ENCODE measurements at places on chromosomes 11 and 22.
A peak's percentile ranks its signal among the peaks of the same experiment; 100 is the strongest.

DNA sequence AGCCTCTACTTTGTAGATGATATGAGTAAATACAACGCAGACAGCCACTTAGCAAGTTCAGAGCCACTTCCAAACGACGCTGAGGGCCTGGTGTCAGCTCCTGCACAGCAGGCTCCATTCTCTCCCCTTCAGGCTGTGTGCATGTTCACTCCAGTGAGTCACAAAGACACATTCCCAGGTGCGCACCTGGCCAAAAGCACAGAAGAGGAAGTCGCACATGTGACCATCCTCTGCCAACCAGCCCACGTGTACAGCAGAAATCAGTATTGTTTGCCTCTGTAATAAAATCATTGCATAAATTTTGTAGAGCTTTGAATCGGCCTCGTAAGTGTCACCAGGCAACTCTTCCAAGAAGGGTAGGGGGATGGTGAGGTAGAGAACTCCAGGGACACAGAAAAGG lies 19.5 kb upstream of the TPH1 start:
- no peak for DNase-seq

DNA sequence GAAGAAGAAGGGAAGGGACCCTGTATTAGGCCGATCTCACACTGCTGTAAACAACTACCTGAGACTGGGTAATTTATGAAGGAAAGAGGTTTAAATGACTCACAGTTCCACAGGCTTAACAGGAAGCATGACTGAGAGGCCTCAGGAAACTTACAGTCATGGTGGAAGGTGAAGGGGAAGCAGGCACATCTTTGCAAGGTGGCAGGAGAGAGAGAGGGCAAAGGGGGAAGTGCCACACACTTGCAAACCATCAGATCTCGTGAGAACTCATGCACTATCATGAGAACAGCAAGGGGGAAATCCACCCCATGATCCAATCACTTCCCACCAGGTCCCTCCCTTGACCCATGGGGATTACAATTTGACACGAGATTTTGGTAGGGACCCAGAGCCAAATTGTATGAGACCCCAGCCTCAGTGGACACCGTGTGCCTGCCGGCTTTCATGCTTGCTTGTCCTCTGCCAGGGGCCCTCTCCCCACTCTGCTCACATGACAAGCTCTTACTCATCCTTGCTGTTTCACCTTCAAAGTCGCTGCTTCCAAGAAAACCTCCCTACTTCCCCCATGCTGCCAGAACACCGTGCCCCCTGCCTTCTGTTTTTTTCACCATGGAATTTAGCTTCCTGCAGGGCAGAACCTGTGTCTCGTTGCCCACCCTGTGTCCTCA lies 23.3 kb upstream of the PPFIA1 start:
- DNase-seq, result no peak

- no peak for DNase-seq
These were observed 19.8 kb downstream of the RRP8 start for GRCh38 chr11:6583584-6583983.

DNA sequence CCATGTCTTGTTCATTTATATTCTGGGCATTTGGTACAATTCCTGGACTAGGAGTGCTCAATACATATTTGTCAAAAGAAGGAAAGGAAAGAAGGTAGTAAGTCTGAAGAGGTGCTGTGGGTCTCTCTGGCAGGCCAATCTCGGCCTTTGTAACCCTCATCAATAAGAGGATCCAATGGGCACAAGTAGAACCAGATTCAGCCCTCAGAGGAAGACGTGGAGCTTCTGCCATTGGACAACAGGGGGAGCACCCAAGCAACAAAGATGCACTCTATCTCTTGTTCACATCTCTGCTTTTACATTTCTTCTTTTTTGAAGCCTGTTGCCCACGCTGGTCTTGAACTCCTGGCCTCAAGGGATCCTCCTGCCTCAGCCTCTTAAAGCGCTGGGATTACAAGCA lies 2.2 kb upstream of the VPS11 start:
- DNase-seq, result peak; percentile 53

- DNase-seq, result no peak
These were observed 2.8 kb downstream of the RIC8A start for GRCh38 chr11:210122-210802.

DNA sequence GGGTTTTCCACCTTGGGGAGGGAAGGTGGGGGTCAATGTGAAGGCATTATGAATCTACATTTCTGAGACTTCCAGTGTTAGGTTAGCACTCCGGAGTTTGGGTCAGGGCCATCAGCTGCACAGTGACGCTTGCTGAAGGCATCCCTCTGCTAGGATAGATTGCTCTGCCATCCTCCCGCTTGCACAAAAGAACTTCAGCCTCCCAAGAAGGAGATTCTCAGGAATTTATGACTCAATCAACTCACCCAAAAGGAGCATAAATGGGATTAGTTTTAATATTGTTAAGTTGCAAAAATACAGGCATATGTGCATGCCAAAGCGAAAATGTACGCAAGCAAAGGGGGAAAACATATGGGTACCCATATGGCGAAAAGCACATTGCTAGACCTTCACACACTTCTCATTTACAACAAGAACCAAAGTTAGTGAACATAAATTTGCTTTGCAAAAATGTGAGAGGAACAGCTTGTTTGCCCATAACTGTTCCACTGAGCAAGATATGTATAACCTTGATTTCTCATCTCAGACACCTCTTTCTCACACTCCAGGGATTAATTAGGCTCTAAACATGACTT lies 1013.0 kb downstream of the OPCML start:
- no peak for DNase-seq

GRCh38 chr11:98243897-98244296 lies 776.9 kb upstream of the CNTN5 start:
- no peak for DNase-seq

DNA sequence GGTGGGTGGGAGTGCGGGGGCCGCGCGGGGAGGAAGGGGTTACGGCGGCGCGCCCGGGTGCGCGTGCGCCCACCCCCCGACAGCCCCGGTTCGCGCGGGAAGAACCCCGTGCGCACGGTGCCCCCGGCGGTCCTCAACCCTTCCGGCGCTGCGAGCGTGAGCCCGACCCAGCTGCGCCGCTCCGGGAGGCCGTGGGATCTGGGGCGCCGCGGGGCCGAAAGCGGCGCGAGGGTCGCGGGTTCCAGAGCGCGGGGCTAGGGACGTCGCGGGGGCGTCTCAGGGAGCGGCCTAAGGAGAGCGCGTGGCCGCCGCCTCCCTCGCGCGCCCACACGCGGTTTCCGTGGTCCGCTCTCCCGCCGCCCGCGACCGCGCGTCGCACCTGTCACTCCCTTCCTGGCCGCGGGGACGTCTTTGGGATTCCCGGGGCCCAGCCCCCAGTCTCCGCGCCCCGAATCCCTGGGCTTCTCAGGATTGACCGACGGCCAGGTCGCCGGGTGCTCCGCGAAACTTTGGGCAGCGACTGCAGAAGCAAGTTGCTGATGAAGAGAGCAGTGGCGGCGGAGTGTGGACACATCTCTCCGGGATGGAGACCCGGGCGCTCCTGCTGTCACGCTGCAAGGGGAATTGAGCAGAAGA lies 582 bp downstream of the SREBF2 start:
- DNase-seq, result peak; percentile 53

DNA sequence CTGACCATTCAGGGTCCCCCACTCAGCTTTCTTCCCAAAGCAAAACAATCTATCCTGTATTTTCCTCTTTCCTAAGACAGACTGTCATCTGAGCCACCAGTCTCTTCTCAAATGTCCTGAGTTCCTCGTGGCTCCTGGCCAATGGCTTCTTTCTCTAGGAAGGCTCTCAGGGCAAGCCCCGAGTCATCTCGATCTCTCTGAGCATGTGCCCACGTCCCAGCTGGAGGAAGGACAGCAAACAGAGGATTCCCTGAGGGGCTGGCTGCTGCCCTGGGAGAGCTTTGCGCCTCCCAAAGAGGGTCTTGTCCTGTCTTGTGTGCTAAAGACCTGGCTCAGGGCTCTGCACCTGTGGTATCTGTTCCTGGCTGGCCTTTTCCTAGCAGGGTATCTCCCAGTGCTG lies 8.3 kb downstream of the SLC37A2 start:
- DNase-seq, result no peak

GRCh38 chr11:83034673-83035014 lies 37.1 kb downstream of the RAB30 start:
- no peak for DNase-seq

GRCh38 chr11:125787827-125788226 lies at the start of gene PATE3:
TSS of gene PATE3 (plus strand) at chr11:125788127. CDS start at chr11:125788152, 25 bp downstream.
- no peak for DNase-seq

DNA sequence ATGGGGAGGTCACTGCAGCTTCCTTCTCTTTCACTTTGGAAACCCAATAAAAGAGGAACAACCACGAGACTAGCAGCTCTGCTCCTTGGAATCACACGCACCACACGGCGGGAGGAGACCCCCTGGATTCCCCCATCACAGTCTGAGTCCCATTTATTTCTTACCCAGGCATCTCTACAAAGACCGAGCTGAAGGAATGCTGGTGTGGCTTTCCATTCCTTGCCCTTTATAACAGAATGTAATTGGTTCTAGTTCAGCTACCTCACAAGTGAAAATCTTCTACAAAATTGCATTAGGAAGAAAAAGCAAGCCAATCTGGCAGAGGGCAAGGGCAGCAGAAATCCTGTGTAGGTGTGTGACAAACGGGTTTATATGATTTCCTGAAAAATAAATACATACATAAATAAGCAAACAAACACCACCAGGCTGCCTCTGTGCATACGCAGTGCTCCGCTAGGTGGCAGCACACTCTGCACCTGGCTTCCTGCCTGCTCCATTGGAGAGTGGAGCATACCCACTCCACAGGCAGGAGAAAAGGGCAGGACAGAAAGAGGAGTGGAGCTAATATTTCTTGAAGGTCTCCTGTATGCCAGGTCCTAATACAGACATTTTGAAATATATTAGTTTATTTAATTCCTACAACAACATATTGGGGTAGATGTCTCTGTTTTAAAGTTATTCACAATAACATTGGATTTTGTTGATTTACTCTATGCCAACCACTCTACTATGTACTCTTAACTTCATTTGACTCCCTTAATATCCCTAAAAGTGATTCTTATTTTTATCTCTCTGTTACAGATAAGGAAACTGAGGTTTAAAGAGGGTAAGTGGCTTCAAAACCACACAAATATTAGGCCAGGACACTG lies 673.1 kb downstream of the KCNA4 start:
- peak; percentile 13 for DNase-seq

GRCh38 chr11:3002871-3003270 lies 10.7 kb upstream of the NAP1L4 start:
- DNase-seq, result no peak

GRCh38 chr11:109264128-109264527 lies 157.9 kb upstream of the C11orf87 start:
- no peak for DNase-seq

GRCh38 chr11:86947541-86947940 lies 7.7 kb downstream of the FZD4 start:
- DNase-seq, result no peak

GRCh38 chr11:36107547-36107946 lies 163.7 kb downstream of the LDLRAD3 start:
- DNase-seq, result no peak

GRCh38 chr22:20229916-20230775 lies 38.0 kb downstream of the RTN4R start:
- DNase-seq, result no peak

DNA sequence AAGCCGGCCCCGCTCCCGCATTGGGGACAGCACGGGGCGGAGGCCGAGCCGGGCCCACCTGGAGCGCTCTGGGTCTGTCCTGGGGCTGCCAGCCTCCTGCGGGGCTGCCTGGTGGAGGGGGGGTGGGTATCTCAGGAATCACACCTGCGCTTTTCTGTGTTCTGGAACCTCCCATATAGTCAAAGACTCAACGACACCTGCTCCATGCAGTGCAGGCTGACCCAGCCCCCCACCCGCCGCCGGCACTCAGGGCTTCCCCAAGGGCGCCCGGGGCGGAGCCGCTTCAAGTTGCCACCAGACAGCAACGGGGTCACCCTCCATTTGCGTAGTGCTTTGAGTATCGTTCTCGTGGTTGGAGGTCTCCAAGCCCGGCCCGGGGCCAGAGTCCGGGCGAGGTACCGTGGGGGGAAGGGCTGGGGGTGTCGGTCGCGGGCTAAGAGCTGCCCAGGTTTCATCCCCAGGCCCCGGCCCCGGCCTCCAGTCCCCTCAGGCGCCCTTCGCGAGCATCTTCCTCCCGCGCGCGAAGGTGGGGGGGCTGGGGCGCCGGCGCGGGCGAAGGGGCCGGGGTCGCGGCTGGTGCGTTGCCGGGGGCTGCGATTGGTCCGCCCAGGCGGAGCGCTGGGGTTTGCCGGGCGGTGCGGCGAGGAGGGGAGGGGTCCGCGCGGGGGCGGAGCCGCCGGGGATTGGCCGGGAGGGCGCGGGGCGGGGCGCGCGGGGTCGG lies 6.6 kb downstream of the TSPAN4 start:
- no peak for DNase-seq

DNA sequence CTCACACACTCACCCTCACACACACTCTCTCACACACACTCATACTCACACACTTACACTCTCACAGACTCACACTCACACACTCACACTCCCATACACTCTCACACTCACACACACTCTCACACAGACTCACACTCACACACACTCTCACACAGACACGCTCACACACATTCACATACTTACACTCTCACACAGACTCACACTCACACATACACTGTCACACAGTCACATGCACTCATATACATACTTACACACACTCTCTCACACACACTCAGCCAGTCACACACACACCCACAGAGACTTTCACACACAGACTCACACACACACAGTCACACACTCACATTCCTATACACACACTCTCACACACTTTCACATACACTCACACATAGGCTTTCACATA lies 1478.8 kb downstream of the BRD1 start:
- no peak for DNase-seq

DNA sequence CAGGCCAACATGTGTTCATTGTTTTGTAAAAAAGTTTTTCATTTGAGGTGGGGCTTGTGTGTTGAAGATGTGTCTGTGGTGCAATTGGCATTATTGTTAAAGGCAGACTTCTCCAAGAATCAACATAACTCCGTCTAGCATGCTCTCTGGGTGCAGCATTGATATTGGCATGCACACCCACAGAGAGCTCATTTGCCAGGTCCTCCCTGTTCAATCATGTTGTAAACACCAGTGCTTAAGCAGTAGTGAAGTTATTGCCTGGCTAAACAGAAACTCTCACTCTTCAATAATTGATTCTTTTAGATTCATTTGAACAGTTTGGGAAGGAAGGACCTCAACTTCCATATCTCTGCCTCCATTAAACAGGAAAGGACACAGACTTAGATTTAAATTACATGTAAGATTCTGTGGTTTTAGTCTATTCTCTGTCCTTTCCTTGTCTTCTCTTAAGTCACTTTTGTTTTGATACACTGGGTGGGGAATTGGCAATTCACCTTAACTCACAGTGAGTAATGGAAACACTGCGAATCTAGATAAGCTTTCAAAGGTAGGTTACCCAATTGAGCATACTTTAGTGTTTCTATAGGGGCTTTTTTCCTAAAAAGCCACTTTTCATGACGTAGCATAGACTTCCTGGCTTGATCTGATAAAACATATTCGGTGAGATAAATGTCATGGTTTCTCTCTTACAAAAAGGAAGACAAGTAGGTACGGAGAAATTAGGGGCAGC lies 30.8 kb upstream of the EXPH5 start:
- DNase-seq, result no peak

DNA sequence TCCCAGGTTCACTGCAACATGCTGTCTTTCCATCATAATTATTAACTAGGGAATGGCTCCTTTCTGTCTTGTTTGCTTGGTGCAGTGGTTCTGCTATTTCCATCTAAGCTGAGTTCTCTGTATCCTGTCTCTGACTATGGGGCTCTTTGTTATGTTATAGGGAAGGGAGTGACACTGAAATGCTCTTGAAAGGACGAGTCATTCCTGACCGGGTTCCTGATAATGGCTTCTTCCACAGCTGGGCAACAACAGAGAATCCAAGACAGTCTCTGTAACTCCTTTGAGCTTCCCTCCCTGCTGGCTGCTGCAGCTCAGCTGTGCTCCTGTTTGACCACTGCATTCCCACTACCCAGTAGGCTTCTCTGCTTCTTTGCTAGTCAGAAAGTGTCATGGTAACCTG lies 24.1 kb downstream of the OR2AT4 start:
- no peak for DNase-seq
